ENCODE measurements at places on chromosomes 5 and 9. TPM values are rescaled to one million over a fixed set of nuclear protein-coding genes. Genes with fewer than 3 reads are reported as not detected.
A peak's percentile ranks its signal among the peaks of the same experiment; 100 is the strongest.

GRCh38 chr9:21778304-21778703 is 24.1 kb upstream of the MTAP start:
- no peak for DNase-seq

- DNase-seq, result no peak
These were observed 224.6 kb downstream of the PLK2 start for GRCh38 chr5:58235299-58235698.

- DNase-seq, result no peak
These were observed 37.8 kb downstream of the MOCS2 start for GRCh38 chr5:53071738-53072137.

DNA sequence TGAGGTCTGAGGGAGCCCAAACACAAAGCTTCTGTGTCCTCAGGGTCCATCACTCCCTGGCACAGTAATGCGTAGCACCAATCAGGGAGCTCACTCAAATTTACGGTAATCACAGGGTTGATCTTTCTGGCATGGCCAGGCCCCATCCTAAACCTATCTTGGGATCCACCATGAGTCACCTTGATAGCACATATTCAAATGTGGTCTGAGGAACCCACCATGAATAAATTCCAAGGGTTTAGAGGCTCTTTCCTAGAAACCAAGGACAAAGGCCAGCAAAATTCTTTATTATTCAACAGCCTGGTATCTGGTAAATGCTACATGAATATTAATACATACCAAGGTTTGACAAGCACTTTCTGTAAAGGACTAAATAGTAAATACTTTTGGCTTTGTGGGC is 254.5 kb downstream of the TLR4 start:
- no peak for DNase-seq

- DNase-seq, result no peak
These were observed 208.9 kb downstream of the VPS13A start for GRCh38 chr9:77386187-77386586.

DNA sequence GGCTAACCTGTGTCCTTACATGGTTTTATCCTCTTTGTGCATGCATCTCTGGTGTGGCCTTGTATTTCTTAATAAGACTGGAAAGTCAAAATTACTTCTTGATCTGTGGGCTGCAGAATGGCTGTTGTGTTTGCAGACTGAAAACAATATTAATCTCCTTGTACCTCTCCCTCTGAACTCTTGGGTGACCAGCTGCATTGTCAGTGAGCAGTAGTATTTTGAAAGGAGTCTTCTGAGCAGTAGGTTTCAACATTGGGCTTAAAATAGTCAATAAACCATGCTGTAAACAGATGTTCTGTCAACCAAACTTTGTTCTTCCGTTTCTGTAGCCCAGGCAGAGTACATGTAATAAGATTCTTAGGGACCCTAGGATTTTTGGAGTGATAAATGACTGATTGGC is 26.7 kb upstream of the NIM1K start:
- DNase-seq, result no peak

- DNase-seq, result no peak
These were observed 43.1 kb downstream of the LNPEP start for GRCh38 chr5:96978812-96979449.

DNA sequence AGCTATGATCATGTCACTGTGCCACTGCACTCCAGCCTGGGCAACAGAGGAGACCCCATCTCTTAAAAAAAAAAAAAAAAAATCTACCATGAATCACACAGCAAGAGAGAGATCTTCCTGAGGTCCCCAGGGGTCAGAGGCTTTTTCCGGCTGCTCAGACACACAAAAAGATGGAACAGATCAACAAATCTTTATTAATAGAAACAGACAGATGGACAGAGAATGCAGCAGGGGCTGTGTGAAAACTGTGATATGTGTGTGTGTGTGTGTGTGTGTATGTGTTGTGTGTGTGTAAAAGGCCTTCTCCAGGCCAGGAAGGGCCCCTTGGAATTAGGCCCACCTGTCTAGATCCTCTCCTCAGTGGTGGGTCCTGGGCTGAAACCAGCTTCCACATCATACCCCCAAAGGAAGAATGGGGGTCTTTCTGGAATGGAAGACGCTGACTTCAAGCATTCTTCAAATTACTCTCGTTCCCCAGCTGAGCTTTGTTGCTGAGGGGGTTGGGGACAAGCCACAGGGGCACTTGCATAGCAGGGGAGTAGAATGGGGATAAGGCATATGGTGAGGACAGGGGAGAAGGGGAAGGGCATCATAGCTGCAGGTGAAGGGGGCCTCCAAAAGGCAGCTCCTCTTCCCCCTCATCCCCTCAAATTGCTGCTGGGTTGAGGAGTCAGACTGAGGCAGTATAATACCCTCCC is 2.9 kb downstream of the SIGMAR1 start:
- DNase-seq, result no peak

- DNase-seq, result peak; percentile 61
These were observed 23.3 kb downstream of the CAVIN4 start for GRCh38 chr9:100601216-100601615.

Gene NRG2
- 0.51 TPM for total RNA-seq

Gene PCDHA10
- total RNA-seq, result 0.13 TPM

Gene TNIP1
- total RNA-seq, result 93.1 TPM

Gene STK32A
- total RNA-seq, result 0.25 TPM
